ENCODE measurements at places on chromosomes 16 and 17.

GRCh38 chr17:74990581-74991105 lies 3.2 kb downstream of the CDR2L start:
- no peak for DNase-seq

DNA sequence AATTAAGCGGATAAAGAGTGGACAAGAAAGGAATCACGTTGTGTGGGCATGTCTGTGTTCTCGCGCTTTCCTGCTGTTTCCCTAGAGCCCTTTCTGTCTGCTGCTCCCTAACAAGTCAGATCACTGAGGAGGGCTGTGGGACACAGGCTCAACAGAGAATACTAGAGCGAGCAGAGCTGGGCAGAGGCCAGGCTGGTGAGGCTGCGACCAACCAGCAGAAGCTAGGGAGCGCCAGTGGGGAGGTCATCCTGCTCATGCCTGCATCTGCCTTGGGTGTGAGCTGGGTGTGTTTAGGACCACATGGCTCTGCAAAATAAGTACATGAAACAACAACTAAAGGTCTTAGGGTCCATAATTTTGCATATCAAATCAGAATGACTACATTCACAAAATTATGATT lies 11.5 kb upstream of the FOXJ1 start:
- no peak for DNase-seq

DNA sequence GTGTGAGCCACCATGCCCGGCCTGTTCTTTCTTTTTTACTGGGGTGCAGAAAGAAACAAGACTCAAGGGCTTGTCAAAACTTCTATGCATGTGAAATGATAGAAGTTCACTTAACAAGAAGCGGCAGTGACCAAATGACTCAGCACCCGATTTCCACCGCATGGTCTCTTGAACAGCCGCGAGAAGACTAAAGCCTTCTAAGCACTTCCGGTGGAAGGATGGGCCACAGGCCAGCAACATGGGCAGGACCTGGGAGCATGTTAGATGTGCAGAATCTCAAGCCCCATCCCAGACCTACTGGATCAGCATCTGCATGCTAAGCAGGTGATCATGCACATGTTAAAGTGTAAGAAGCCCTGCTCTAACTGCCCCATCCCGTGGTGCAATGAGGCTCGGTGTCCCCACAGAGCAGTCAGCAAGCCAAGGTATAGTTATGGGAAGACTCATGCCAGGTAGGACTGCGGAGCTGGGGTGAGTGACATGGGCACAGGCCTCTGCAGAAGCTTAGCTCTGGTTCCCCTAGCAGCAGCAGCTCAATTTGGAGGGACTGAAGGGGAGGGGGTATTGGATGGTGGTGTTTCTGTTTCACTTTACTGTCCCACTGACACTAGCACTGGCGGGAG lies 88.5 kb upstream of the HNF1B start:
- no peak for DNase-seq

- no peak for DNase-seq
Observed at GRCh38 chr16:4552541-4552940, 3.6 kb upstream of the C16orf96 start.

- DNase-seq, result no peak
Observed at GRCh38 chr17:80395402-80396151, 19.4 kb upstream of the ENDOV start.

DNA sequence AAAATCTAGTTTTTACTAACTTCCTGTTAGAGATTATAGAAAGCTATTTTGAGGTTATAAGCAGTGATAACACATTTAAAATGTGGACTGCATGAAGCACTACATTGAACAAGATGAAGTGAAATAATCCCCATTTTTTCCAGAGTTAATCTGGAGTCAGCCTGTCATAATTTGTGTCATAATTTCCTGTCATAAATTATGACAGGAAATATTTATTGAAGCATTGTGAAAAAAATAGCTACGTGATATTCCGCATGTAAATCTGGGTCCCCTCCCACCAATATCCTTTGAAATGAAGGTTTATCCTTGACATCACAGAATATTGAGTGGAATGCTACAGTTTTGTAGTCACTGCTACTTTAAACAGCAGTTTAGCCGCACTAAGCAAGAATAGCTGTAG lies 40.1 kb downstream of the OMG start:
- no peak for DNase-seq

DNA sequence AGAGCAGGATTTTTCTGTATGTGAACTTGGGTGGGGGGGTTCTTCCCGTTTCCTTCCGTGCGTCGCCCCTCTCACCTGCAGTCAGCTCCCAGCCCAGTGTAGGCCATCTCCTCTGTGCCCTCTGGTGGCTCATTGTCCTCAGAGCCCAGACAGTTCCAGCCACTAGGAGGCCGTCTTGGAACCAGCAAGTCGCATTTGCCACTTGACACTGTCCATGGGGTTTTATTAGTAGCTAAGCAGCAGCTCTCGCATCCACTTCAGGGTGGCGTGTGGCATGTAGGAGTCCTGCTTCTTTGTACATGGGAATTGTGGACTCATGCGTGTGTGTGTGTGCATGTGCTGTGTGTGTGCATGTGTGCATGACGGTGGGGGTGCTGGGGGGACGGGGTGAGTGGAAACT lies 74.0 kb downstream of the SEC14L1 start:
- no peak for DNase-seq

DNA sequence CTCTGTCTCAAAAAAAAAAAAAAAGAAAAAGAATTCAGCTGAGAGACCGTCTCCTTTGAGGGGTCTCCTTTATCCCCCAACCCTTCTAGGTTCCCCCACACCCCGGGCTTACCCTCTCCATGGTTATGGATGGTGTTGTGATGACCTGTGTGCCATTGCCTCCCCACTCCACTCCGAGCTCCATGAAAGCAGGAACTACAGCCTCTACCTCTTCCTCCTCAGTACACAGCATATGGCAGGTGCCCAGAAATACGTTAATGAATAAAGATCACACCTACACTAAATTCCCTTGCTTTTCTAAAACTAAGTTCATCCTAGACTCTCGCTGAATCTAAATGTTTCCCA lies 17.2 kb downstream of the COPRS start:
- DNase-seq, result no peak

GRCh38 chr17:45907750-45908395 lies 13.5 kb downstream of the MAPT start:
- no peak for DNase-seq

DNA sequence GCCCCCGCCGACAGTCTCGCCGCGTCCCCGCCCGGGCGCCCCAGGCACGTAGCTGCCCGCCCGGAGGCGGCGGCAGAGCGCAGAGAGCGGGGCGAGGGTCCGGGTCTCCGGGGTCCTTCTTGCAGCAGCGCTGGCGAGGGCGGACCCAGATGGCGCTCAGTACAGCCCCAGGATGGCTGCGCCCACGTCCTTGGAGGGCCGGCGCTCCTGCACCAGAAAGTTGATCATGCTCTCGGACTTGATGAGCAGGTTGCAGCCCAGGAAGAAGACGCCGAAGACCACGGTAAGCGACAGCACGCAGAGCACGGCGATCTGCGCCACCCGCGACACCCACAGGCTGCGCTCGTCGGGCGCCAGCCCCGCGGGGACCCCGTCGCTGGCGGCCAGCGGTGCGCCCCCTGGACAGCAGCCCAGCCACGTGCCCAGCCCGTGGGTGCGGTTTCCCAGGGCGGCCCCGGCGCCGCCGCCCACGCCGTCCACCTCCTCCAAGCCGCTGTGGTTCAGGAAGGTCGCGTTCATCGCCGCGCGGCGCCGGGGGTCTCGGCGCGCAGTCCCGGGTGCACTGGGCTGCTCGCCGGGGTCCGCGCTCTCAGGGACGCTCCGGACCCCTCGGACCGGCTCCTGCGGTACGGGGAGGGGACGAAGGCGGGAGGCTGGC lies 435 bp downstream of the RPRML start:
- DNase-seq, result no peak

GRCh38 chr16:24950275-24950674 lies 64.9 kb downstream of the ARHGAP17 start:
- DNase-seq, result peak; percentile 21

- DNase-seq, result no peak
Observed at GRCh38 chr17:70235252-70235651, 65.9 kb downstream of the KCNJ2 start.

GRCh38 chr16:66325717-66326376 lies 40.6 kb upstream of the CDH5 start:
- DNase-seq, result no peak

GRCh38 chr17:40351359-40352236 lies 12.9 kb downstream of the GJD3 start:
- DNase-seq, result no peak

DNA sequence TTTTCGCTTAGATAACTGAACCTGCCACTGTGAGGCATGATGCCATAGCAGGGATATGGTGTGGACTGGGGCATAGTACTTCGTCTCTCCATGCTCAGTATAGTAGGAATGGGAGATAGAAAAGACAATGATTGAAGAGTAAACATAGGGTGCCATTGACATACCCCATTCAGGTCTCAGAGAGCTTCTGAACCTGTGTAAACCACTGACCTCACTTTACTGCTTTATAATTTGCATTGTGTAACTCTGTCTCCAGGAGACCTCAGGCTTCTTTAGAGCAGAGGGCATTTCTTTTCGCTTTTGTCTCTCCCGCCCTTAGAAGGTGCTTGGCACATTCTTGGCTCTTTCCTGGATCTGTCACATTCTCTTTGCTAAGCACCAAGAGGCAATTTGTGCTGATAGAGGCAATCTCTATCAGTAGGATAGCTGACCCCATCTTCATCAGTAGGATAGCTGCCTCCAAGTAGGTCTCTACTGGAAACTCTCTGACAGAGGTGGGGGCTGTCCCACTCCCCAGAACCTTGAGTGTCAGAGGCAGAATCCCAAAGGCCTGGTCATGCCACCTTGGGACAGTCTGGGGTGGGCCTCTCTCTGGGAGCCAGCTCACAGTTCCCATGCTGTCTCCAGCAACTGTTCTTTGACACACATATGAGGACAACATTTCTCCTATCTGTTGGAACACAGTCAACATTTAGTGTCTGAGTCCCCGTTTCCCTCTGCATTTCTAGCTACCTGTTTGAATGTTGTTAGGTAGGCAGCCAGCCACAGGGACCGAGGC lies 181.9 kb downstream of the UTP18 start:
- no peak for DNase-seq

GRCh38 chr16:19330841-19331397 lies 45.4 kb downstream of the CLEC19A start:
- DNase-seq, result no peak

DNA sequence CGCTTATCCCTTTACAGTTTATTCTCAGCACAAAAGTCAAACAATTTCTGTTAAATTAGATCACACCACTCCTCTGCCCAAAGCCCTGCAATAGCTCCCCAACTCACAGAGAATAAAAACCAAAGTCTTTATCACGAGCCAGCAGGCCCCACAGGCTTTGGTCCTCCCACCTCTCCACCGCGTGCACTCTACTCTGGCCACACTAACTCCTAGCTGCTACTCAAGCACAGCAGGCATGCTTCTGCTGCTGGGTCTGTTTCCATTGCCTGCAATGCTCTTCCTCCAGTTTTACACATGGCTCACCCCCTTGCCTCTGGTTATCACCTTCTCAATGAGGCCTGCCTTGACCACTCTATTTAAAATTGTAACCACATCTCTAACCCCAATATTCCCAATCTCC lies 27.6 kb downstream of the HELZ start:
- no peak for DNase-seq

DNA sequence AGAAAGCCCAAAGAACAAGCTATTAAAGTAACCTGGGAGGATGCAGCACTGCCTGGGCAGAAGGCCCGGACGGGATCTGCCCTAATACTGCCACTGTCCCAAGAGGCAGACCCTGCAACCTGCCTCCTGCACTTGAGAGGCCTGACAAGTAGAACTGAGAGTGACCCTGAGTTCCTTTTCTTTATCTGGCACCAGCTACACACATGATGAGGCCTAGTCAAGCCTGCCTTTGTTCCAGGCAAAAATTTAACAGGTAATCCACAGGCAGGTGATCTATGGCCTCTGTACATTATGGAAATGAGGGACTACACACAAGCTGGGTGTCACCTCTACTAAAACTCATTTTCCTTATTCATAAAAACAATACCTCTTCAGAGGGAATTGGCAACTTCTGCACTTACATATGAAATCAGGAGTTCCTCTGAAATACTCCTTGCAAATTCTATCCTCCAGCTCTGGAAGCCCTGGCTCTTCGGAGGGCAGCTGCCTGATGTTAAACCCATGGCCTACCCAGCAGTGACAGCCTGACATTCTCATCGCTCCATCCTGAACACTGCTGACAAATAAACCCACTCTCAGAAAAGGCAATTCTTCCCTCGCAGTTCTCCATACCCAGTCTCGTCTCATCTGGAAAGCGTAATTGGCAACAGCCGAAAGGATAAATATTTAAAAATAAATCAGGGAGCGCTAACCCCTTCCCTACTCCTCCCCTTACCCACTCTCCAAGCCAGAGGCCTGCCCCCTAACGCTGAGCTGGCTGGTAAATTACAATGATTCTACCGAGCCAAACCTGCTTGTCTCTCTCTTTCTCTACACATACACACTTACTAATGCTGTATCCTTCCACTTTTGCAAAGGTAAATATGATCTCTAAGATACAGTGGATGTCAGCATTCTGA lies 2.5 kb upstream of the ZFHX3 start:
- no peak for DNase-seq

GRCh38 chr16:27624154-27625049 lies 74.5 kb downstream of the KATNIP start:
- DNase-seq, result no peak

- DNase-seq, result no peak
Observed at GRCh38 chr17:73495641-73496040, 148.6 kb downstream of the SDK2 start.

DNA sequence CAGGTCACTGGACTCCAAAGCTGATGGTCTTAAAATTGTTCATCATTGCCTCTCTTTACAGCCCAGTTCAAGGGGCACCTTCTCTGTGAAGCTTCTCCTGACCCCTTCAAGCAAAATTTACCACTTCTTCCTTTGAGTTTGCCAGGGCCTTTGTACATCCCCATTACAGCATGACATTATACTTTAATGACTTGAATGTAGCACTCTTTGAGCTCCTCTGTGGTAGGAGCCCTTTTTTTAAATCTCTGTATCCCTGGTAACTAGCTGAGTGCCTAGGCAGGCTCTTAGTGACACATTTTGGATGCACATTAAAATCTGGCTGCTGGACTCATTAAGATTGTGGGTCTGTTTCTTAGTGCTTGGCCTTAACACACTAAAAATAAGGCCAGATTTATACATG lies 412.1 kb downstream of the CA10 start:
- DNase-seq, result no peak

DNA sequence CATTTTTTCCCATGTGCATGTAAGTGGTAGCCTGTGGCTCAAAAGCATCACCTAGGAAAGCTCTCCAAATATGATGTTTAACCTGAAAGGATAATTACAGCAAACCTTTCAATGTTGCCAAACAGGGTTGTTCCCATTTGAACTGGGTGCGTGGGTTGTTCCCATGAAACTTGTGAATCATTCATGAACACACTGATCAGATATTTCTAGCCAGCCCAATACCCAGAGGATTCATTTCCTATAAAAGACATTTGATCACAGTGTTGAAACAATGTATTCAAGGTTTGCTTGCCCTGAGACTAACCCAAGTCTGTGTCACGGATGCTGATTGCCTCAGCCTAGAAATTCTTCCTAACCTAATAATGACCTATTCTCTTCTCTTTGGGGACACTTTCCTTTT lies 12.9 kb downstream of the KRT39 start:
- peak; percentile 65 for DNase-seq
